Activated CD4-positive, alpha-beta memory T cell treated with anti-CD3 and anti-CD28 coated beads for 36 hours (primary cell): ENCODE measurements at places on chromosomes 1 and 21. TPM values are rescaled to one million over a fixed set of nuclear protein-coding genes. Genes with fewer than 3 reads are reported as not detected.
A peak's percentile ranks its signal among the peaks of the same experiment; 100 is the strongest.

FAM110D gene
- total RNA-seq: not detected

DNA sequence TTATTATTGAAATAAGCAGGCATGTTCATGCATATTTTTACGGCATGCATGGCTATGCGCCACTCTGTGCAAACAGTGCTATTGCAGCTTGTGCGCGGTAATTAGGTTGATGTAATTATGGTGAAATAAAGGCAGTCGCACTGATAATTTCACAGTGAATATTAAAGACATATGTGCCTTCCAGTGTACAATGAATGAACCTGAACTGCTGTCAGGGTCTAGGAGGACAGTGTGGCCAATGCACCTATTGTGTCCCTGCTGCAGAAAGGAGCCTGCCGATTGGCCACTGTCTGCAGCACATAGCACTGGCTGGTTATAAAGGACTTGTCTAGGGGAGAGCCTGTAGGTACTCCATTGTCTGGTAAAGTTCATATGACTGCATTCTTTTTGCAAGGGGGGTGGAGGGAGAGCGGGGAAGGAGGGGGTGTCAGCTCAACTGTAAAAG lies 340.4 kb downstream of the USP25 start:
- no peak for DNase-seq

- DNase-seq: peak; percentile 57
Measured at GRCh38 chr1:156750711-156751450, 594 bp downstream of the HDGF start.

GPR37L1 gene
- total RNA-seq: not detected

- DNase-seq: peak; percentile 43
Measured at GRCh38 chr1:27402349-27402754, 9.9 kb downstream of the GPR3 start.

GRCh38 chr1:162609306-162609705 lies 23.0 kb upstream of the DDR2 start:
- DNase-seq: no peak

DNA sequence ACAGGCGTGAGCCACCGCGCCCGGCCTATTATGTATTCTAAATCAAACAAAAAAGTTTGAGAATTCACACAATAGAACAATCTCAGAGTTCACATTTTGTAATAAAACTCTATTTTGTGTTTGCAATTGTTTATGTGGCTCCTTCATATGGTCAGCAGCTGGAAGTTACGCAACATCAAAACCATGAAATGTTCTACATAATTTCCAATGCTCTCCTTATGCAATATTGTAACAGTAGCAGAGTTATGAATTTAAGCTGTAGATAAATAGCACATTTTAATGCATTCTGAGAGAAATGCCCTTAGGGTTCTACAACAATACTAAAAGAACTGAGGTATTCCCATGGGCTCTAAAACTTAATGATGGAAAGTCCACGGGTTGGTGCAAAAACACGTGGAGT lies 62.3 kb upstream of the COL11A1 start:
- no peak for DNase-seq

- no peak for DNase-seq
Measured at GRCh38 chr1:173210283-173210682, 3.2 kb upstream of the TNFSF4 start.

SLC16A4 gene
- total RNA-seq: 0.48 TPM

DNA sequence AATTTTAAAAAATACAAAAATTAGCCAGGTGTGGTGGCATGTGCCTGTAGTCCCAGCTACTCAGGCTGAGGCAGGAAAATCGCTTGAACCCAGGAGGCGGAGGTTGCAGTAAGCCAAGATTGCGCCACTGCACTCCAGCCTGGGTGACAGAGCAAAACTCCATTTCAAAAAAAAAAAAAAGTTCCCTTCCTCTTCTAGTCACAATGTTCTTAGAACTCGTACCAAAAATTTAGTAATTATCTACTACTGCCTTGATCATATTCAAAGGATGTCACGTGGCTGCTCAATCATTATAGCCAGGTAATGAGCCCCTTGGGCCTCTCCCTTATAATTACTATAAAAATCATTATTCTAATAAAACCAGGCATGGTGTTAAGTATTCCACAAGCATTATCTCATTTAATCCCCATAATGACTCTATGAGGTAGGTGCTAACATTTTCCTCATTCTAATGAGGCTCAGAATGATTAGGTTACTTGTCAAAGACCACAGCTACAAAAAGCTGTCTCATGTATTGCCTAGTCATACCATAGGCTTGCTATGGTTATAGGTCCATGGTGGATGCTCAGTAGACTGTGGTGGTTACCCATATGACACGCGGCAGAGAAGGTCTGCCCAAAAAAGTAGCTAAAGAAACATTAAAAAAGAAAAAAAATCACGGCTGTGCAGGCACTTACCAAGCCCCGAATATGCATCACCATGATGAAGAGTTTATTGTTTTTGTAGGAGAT lies 15.5 kb upstream of the PPP1R15B start:
- DNase-seq: no peak

GRCh38 chr1:59481881-59482505 lies 185.1 kb downstream of the FGGY start:
- DNase-seq: no peak

C1orf185 gene
- total RNA-seq: not detected

- no peak for DNase-seq
Measured at GRCh38 chr1:31501505-31501904, 74.8 kb upstream of the TINAGL1 start.

DNA sequence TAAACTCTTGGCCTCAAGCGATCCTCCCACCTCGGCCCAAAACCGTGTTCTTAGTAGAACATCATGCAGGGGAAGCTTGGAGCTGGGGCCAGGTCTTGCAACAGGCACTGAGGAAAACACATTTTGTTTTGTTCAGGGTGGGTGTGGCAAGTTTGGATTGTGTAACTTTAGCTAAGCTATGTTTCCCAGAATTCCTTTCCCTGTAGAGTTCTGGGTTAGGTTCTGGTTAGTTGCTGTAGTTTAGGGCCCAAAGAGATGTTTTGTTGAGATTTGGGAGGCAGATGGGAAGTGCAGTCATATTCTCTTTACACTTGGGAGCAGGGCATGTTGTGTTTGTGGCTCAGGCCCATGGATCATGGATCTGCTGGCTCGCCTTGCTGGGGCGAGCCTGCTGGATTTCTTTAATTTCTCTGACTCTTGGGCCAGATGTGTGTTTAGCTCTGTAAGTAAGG lies 24.0 kb downstream of the PLA2G5 start:
- DNase-seq: no peak

DNA sequence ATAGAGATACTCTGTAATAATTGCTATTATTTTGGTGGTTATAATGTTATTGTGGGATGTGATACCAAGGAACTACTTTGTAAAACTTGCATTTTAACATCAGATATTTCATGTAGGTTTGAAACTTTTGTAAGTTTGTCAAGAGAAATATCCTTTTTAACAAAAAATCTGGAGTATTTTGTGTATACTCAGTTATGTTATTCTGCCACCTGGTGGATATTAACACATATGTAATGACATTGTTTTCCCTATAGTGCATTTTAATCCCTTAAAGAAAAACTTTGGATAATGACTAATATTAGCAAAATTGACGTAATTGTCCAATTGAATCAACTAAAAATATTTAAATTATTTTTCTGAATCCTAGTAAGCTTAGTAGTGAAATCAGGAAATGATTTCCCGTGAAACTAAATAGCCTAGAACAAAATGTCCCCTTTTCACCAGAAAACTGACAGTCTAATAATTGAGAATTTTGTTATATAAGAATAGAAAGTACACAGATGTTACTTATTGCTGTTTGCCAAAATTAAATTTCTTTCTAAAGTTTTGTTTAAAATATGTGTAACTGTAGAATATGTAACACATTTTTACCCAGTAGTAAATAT lies 39.6 kb downstream of the KCTD3 start:
- DNase-seq: no peak

DNA sequence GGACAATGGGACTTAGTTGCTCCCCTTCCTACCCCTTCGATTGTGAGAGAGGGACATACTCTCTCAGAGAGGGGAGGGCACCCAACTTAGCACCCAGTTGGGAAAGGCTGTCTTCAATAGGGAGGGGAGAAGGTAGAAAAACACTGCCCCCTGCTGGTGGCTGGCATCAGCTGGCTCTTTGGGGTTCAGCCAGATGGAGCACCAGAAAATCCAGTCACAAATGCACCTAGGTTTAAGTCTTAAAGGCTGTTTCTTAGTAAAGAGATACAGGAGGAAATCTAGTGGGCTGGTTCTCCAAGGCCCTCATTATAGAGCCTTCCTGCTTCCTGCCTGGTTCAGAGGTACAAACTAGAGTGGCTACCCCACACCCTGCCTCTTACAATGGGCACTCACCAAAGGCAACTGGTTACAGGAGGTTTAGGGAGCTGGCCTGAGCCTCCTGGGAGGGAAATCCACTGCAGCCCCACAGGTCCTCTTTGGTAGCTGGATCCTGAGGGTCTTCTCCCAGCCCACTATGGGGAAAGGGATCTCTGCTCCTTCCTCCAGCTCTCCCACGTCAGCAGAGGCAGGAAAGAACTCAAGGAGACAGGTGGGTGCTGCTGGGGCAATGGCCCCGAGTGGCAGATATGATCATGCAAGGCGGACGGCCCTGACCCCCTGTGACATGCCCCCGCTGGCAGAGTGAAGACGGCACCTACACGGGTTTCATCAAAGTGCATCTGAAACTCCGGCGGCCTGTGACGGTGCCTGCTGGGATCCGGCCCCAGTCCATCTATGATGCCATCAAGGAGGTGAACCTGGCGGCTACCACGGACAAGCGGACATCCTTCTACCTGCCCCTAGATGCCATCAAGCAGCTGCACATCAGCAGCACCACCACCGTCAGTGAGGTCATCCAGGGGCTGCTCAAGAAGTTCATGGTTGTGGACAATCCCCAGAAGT lies 28.3 kb downstream of the EIF2D start:
- peak; percentile 91 for DNase-seq

DNA sequence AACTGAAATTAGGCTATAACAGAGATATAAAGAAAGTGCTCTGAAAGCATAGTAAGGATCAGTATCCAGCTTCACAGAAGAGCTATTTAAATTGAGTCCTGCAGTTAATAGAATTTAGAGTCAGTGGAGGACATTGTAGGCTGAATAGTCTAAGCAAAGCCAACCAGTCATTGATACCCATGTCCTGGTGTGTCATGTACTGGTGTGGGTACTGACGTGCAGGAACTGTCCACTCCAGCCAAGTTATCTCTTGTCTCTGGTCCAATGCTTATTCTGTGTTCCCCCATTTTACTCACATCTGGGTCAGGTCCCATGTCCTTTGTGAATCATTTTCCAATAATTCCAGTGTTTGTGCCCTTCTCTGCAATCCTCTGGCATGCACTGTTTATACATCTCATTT lies 90.0 kb downstream of the MACF1 start:
- DNase-seq: no peak

- peak; percentile 29 for DNase-seq
Measured at GRCh38 chr1:37537378-37537777, 16.7 kb downstream of the SNIP1 start.

DNA sequence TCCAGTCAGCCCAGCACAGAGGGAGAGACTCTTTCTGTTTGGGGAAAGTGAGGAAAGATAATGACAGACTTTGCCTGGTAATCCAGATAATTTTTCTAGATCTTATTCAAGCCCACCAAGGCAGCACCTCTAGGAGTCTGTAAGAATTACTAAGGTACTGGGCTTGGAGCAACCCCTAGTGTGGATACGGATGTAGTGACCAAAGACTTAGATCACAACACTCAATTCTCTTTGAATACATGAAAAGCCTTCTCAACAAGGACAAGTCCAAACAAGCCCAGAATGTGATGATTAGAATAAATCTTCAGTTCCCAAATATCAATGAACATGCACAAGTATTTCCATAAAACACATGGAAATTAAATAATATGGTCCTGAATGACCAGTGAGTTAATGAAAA lies 206.9 kb downstream of the MRPL39 start:
- DNase-seq: no peak

DNA sequence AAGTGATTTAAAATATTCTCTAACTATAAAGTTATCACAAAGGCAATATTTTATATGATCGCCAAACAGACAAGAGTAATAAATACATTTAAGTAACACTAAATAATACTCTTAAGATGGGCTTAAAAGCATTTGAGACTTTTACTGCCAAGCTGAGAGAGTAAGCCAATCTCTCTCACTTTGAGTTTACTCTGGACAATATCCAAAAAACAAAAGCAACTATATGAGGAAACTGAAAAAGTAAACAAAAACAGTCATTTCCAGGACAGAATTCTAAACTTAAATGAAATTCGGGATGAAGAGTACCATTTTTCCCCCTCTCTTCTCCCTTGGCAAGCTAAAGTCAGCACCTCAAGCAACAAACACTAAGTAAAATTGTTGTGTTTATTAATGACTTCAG lies 173.2 kb downstream of the COP1 start:
- no peak for DNase-seq

- DNase-seq: no peak
Measured at GRCh38 chr1:182984138-182984537, 31.2 kb upstream of the SHCBP1L start.

GRCh38 chr1:109474697-109475096 lies 8.4 kb downstream of the SYPL2 start:
- no peak for DNase-seq

DNA sequence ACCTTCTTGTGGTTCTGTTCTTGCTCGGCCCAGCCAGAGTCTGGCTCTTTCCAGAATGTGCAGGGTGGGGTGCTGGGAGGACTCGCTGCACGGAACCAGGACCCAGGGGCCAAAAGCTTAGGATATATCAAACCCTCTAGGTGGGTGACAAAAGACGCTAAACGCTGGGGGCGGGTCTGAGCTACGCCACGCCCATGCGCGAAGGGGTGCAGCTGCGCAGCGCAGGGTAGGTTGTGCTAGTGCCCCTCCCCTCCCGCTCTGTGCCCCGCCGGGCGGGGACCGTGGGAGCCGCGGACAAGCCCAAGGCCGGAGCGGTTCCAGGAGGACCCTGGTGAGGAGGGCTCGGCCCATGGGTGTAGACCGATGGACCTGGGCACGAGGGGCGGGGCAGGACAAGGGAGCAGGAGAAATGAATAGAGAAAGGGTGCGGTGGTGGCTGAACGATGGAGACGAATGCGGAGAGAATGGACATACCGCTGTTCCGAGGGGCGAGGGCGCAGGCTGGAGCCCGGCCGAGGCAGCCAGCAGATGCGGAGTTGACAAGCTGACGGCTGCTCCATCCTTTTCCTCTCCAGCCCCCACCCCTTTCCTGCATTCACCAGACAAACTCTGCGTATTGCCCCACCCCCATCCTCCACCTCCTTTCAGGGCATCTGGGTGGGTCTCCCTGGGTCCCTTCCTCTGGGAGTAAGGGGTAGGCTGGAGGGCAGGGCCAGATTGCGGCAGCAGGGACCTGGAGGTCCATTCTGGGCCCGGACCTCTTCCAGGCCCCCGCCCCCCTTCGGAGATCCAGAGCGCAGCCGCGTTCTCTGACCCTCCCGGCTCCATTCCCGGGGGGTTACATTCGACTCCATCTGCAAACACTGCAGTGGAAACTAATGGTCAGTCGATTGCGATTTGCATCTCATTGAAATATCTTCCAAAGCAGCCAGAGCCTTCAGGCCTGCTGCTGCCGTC lies at the start of gene RUSC1:
Gene RUSC1 (plus strand): TSS at position 234 of the 957 bp plus-strand sequence. CDS start 880 bp downstream, outside the sequence.
- DNase-seq: peak; percentile 82

DNA sequence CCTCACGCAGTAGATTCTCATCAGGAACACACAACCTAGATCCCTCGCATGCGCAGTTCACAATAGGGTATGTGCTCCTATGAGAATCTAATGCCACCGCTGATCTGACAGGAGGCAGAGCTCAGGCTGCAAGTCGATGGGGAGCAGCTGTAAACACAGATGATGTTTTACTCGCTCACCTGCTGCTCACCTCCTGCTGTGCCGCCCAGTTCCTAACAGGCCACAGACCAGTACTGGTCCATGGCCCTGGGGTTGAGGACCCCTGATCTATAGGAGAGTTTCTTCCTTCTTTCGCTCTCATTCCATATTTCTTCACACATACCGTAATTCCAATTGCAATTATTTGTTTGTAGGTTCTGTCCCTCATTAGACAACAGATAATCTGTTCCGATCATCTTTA lies 103.4 kb downstream of the CLEC20A start:
- no peak for DNase-seq

C1orf141 gene
- total RNA-seq: 1.2 TPM

ARHGEF10L gene
- not detected for total RNA-seq

BLACAT1 gene
- total RNA-seq: 1.2 TPM
